ENCODE measurements at places on chromosomes 4 and X.

GRCh38 chr4:101718810-101719209 is 71.7 kb upstream of the BANK1 start:
- no peak for DNase-seq

- DNase-seq: no peak
Measured at GRCh38 chr4:52861171-52861823, 820 bp upstream of the RASL11B start.

DNA sequence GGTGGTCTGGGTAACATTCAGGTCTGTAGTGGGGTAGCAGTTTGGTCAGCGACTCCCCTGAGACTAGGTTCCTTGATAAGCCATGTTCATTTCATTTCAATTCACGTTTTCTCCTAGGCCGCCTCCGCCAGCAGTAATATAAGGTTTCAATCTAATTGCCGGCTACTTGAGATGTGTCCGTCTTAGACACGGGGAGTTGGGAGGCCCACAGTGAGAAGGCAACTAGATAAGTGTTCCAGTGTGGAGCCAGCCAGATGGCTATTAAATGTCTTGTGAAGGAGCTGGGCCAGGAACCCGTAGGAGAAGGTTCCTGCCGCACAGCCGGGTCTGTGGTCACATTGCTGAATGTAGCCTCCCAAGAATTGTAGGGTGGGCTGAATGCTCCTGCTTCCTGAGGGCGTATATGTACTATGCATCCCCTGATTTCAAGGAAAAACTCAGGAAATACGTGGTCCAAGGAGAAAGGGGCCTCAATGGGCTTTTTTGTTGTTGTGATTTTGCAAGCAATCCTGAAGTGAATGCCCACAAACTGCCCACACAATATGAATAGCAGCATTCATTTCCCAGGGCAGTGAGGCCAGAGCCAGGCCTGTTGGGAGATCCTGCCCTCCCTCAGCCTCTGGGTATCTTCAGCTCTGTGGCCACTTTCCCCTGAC is 220.6 kb upstream of the RPL34 start:
- DNase-seq: no peak

DNA sequence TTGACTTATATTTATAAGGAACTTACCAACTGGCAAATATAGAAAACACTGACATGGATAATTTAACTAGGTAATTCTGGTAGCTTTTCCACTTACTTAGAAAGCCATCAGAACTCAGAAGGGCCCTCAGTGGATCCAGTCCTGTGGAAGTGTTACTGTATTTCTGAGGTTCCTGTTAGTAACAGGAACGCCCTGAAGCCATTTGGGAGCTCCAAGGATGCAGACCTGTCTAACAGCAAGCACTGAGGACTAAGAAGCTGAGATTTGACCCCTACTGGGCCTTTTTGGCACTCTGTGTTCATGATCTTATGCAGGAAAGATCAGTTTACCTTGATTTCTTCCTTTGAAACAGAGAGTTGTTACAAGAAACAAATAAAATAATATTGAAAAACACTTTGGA is 46.0 kb upstream of the TLL1 start:
- DNase-seq: no peak

- DNase-seq: no peak
Measured at GRCh38 chr4:164379694-164380093, 374.2 kb upstream of the SMIM31 start.

Measured in activated CD4-positive, alpha-beta T cell treated with anti-CD3 and anti-CD28 coated beads, Interleukin-2, amount 50 U/mL, for 1 hour (primary cell).